Esophagus muscularis mucosa (tissue), 4 donors: ENCODE measurements at places on chromosomes 1 and 21.

- H3K27ac ChIP-seq, result no peak overlapping the region
- no peak for DNase-seq
- H3K4me3 ChIP-seq, result no peak overlapping the region
- H3K27me3 ChIP-seq, result no peaks in the 10 kb centered on the region
- H3K36me3 ChIP-seq, result no peaks in the 10 kb centered on the region
Measured at GRCh38 chr1:25185409-25186160, 46.7 kb downstream of the SYF2 start.

DNA sequence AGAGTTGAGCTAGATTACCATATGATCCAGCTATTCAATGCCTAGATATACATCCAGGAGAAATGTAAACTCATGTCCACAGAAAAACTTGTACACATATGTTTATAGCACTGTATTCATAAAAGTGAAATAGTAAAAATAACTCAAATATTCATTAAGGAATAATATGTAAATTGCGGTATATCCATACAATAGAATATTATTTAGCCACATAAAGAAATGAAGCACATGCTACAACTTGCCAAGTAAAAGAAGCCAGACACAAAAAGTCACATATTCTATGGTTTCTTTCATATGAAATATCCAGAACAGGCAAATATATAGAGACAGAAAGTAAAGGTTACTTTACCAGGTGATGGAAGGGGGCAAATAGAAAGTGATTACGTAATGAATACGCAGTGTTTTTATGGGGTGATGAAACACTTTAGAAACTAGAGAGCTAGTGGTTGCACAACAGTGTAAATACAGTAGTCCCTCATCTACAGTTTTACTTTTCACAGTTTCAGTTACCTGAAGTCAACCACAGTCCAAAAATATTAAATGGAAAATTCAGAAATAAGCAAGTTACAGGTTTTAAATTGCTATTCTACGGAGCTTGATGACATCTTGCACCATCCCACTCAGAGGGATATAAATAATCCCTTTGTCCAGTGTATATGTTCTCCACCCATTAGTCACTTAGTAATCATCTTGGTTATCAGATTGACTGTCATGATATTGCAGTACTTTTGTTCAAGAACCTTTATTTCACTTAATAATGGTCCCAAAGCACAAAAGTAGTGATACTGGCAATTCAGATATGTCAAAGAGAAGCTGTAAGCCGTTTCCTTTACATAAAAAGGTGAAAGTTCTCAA lies 62.3 kb downstream of the ZNF644 start:
- no peak overlapping the region for H3K27ac ChIP-seq
- H3K4me1 ChIP-seq, result no peaks in the 10 kb centered on the region
- no peaks in the 10 kb centered on the region for H3K36me3 ChIP-seq
- DNase-seq, result no peak

- no peak for DNase-seq
- H3K27ac ChIP-seq, result no peak overlapping the region
- no peaks in the 10 kb centered on the region for H3K27me3 ChIP-seq
- no peaks in the 10 kb centered on the region for H3K36me3 ChIP-seq
- H3K4me3 ChIP-seq, result peak overlapping the region; percentile 27
Measured at GRCh38 chr1:79040424-79041082, 34.0 kb upstream of the ADGRL4 start.

DNA sequence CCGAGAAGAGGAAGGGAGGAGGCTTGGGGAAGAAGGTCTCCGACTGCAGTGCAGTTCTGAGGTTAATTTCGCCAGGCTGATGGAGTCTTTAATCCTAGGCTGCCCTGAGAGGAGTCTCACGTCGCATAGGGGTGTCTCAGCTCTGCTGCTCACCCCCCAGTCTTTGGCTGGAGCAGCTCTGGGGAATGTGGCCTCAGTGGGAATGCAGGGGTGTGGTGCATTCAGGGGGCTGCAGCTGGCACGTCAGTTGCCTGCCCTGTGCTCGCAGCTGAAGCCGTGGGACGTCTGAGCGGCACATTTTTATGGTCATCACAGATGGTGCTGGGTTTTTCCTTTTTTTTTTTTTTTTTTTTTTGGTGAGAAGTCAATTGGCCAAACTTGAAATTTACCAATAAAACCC lies 38.2 kb downstream of the ACTN2 start:
- no peak for DNase-seq
- no peak overlapping the region for H3K4me3 ChIP-seq
- peaks cover 60% of the 10 kb centered on the region for H3K36me3 ChIP-seq

DNA sequence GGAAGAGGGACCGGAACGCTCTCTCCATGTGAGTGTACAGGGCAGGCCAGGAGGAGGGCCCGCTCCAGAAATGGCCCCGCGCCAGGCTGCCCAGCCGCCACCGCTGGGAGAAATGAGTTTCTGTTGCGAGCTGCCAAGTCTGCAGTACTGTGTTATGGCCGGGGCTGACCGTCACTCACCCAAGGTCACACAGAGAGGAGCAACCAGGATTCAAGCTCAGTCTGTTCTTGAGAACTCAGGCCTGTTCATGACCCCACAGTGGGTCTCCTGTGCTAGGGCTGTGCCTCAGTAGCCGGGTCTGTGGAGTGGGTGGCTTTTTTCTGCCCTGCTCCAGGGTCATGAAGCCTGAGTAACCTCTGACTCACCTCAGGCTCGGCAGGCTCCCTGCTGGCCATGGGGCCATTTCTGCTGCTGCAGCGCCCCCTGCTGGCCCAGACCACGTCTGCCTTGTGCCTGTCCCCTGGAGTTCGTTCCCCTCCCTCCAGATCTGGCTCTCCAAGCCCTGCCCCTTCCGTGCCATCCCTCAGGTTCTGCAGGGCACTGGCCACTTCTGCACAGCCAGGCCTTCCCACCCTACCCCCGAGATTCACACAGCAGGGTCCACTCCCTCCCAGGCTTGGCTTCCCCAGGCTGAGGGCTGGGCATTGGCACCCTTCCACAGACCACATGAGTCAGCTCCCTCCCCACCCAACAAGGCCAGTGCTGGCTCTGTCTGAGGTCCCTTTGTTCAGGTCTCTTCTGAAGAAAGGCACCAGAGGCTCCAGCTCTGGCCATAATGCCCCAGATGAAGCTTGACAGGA lies 51.8 kb downstream of the EDN2 start:
- H3K27ac ChIP-seq, result peak overlapping the region; percentile 65
- H3K27me3 ChIP-seq, result peaks cover 5% of the 10 kb centered on the region
- no peaks in the 10 kb centered on the region for H3K36me3 ChIP-seq
- peak; percentile 93 for DNase-seq
- H3K4me1 ChIP-seq, result peaks cover 45% of the 10 kb centered on the region

GRCh38 chr1:238985312-238985711 lies 401.1 kb upstream of the CHRM3 start:
- no peak for DNase-seq
- no peak overlapping the region for H3K27ac ChIP-seq
- no peak overlapping the region for H3K4me3 ChIP-seq
- H3K27me3 ChIP-seq, result no peaks in the 10 kb centered on the region
- no peaks in the 10 kb centered on the region for H3K36me3 ChIP-seq
- no peaks in the 10 kb centered on the region for H3K4me1 ChIP-seq

GRCh38 chr1:217193151-217193550 lies 437.7 kb downstream of the GPATCH2 start:
- H3K27ac ChIP-seq, result no peak overlapping the region
- H3K4me1 ChIP-seq, result no peaks in the 10 kb centered on the region
- H3K27me3 ChIP-seq, result no peaks in the 10 kb centered on the region
- H3K36me3 ChIP-seq, result no peaks in the 10 kb centered on the region
- H3K4me3 ChIP-seq, result no peak overlapping the region

- H3K27ac ChIP-seq, result no peak overlapping the region
- H3K36me3 ChIP-seq, result no peaks in the 10 kb centered on the region
- no peak for DNase-seq
- H3K27me3 ChIP-seq, result no peaks in the 10 kb centered on the region
- peaks cover 13% of the 10 kb centered on the region for H3K4me1 ChIP-seq
Measured at GRCh38 chr1:218674280-218674773, 329.2 kb downstream of the TGFB2 start.

GRCh38 chr1:153460551-153460950 lies at the start of gene S100A7:
TSS of gene S100A7 (minus strand) at chr1:153460651. CDS start at chr1:153459013, 1,638 bp downstream.
- no peaks in the 10 kb centered on the region for H3K27me3 ChIP-seq
- DNase-seq, result no peak
- no peaks in the 10 kb centered on the region for H3K36me3 ChIP-seq
- no peak within 1 kb of the TSS for H3K4me3 ChIP-seq
- no peak within 1 kb of the TSS for H3K27ac ChIP-seq

- peaks cover 38% of the 10 kb centered on the region for H3K4me1 ChIP-seq
- H3K4me3 ChIP-seq, result no peak overlapping the region
- no peaks in the 10 kb centered on the region for H3K36me3 ChIP-seq
- H3K27me3 ChIP-seq, result no peaks in the 10 kb centered on the region
- DNase-seq, result no peak
Measured at GRCh38 chr1:6811583-6811982, 26.3 kb downstream of the CAMTA1 start.

DNA sequence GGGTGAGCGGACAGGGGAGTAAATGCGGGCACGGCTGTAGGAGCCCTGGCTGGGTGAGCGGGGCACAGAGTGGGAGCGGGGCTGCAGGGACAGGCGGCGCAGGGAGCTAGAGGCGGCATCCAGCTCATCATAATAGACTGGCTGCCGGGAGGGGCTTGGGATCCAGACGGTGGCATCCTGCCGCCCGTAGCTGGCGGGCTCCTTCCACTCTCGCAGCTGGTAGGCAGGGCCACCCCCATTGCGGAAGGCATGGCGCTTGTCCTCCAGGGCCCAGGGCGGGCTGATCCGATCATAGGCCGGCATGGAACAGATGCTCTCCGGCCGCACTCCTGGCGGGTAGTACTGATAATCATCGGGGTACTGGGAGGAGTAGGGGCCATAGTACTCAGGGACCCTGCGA lies 43.7 kb upstream of the GOLT1A start:
- H3K36me3 ChIP-seq, result no peaks in the 10 kb centered on the region
- no peak overlapping the region for H3K4me3 ChIP-seq
- H3K27me3 ChIP-seq, result no peaks in the 10 kb centered on the region
- no peak overlapping the region for H3K27ac ChIP-seq
- H3K4me1 ChIP-seq, result no peaks in the 10 kb centered on the region

- DNase-seq, result no peak
- H3K36me3 ChIP-seq, result peaks cover 4% of the 10 kb centered on the region
- H3K4me3 ChIP-seq, result no peak overlapping the region
- H3K27me3 ChIP-seq, result no peaks in the 10 kb centered on the region
Measured at GRCh38 chr1:2276803-2277580, 48.9 kb downstream of the SKI start.
